ENCODE measurements at places on chromosomes 5 and 9.

GRCh38 chr5:16410338-16410737, 55.3 kb downstream of the ZNF622 start:
- DNase-seq, result no peak

- DNase-seq, result no peak
Observed at GRCh38 chr5:10671041-10672008, 89.7 kb downstream of the DAP start.

DNA sequence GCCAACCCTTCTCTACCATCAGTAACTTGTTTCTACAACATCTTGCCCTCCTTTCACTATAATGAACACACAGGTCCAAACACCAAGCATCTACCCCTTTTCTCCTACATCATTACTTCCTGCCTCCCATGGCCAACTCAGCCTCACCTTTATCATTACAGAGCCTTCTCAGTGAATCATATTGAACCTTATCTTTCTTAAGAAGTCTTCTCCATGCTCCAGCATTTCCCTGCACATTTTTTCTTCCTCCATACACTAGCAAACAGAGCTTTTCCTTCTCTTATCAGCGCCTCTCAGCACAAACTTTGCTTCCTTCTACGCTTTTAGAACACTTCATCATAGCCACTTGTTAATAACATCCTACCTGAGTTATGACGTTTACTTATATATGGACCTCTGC, 148.2 kb downstream of the ARL15 start:
- DNase-seq, result no peak

- DNase-seq, result no peak
Observed at GRCh38 chr9:127865645-127866464, 11.4 kb upstream of the ENG start.

DNA sequence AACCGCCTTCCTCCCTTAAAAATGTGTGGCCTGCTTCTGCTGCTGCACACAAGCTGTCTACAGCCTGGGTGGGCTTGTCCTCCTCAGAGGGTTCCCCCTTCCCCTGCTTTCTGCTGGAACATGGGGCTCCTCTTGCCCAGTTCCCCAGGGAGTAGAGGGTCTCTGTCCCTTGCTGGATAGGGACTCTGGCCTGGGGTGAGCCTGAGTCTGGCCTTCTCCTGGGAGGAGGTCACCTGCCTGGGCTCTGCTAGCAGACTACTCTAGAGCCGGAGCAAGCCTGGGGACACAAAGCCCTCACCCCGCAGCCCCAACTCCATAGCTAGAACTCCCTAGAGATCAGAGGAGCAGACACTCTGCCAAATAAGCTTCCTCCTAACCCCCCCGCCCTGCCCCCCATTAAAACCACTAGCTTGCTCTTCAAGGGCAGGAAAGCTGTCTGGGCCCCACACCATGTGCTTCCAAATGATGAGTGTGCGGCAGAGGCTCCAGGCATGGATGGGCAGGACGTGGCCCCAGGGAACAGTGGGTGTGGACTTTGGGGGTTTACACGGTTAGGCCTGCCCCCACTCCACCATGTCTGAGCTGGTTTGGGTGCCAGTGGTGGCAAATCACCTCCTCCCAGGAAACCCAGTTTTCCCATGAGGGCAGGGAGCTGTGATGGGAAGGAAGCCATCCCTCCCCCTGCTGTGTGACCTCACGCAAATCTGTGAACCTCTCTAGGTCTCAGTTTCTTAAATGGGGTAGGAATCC, 10.0 kb downstream of the TCF7 start:
- no peak for DNase-seq

DNA sequence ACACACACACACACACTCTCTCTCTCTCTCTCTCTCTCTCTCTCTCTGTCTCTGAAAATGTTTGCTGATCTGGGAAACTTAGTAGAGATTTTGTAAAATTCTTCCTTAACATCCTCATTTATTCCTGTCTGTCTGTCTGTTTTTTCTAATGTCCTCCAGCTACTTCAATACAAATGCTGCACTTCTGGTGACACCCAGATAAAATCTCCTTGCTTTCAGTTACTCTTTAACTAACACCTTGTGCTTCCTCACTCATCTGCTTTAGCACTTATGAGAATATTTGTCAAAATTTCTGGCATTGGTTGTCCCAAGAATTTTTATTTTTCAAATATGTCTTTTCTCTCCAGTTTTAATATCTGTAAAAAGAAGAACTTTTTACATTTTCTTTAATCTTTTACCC, 35.0 kb upstream of the ARRDC3 start:
- DNase-seq, result no peak

DNA sequence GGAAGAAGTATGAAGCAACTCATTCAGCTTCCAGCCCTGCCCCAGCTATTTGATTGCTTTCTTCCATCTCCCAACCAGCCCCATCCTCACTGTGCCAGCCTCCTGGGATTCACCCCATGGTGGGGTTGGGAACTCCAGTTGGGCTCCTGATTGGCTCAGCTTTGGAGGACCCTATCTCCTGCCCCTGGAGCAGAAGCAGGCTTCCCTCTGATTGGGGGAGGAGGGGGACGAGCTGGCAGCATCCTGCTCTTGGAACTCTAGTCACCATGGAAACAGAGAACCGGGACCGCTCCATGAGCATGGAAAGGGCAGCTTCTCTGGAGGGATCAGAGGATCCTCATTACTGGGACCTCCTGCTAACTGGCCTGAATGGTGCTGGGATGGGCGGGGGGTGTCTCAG, 2.6 kb downstream of the SLC6A7 start:
- DNase-seq, result no peak

GRCh38 chr9:78005231-78006002, 26.2 kb downstream of the GNAQ start:
- DNase-seq, result no peak

DNA sequence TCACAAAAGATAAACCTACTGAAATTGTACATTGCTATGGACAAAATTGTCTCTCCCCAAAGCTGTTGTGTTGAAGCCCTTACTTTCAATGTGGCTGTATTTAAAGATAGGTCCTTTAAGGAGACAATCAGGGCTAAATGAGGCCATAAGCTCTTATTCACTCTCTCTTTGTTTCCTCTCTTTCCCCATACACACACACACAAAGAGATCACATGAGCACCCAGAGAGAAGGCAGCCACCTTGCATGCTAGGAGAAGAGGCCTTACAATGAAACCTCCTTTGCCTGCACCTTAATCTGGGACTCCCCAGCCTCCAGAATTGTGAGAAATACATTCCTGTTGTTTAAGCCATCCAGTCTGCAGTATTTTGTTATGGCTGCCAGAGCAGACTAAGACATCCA, 1295.6 kb upstream of the CDH6 start:
- DNase-seq, result no peak

DNA sequence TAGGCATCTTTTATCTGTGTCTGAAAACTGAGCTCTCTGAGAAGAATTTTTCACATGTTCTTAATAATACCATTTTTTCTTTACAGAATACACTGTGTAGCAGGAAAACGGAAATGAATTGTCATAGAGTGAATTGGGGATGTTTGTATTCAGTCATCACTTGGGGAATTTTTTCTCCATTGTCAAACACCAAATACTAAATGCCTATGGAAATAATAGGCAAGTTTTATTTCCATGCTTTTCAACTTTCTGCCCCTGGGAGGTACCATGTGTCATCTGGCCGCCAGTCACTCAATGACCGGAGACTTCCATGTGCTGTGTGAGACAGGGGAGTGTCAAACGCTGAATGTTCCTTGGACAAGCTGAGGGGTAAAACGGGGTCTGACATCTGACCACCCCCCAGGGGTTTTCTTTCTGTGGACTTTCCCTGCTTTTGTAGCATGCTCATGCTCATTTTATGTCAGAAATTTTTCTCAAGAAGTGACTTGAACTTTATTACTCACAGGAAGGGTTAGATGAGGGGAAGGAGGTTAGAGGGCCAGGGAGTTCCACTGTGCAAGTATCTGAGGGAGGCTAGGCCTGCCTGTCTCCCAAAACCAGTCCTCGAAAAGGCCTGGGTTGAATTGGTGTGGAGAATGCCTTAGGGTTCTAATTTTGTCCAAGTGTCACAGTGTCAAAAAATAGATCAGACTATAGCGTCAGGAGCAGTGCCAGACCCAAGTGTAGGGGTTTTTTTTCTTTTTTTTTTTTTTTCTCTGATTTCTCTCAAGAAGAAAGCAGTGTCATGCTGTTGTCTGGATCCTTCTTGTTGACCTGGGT, 438.6 kb downstream of the AGTPBP1 start:
- no peak for DNase-seq

DNA sequence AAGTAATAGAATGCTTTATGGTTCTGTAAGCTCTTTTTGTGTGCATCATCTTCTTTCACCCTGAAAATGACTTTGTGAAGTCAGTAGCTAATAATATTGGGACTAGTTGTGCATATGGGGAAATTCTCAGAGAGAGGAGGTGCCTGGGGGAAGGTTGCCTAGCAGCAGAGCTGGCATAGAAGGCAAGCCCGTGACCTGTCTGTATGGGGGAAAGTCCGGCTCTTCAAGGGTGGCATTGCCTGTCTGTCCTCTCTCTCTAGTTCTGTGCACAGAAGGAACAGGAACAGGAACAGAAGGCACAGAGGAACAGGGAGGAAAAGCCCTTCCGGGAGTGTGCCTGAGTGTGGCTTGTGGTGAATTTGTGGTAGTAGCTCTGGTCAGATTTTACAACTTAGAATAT, 33.1 kb downstream of the SH3GL2 start:
- DNase-seq, result no peak

DNA sequence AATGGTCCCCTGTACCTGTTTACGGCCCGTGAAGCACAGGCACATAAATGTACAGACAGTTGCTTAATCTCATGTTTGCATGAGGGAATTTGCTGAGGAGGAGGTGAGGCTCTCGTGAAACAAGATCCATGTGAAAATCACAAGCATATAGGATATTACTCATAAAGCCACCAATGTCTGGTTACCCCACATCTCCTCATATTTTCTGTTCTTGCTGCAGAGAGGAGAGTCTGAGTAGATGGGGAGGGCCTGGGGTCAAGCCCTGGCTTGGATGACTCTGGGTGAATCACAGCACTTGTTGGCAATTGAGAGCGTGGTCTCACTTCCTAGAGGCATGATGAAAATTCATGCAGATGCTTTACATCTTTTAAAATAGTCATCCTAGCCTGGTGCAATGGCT, 975 bp downstream of the AGXT2 start:
- DNase-seq, result no peak

DNA sequence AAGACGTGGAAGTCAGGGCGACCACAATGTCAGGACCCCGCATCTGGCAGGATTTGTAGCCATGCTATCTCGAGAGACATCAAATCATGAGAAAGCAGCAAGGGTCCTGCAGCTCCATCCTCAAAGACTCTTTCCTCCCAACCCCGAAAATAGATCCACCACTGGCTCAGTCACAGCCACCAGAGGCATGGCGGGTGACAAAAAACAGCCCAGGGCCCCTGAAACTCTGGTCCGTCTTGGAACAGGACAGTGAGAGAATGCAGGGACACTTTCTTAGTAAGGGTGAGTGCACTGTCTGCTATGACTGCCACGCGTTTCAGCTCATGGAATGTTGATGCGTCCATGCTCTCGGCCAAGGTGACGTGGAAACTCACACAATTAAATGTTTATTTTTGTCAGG, 220.9 kb downstream of the IRX2 start:
- DNase-seq, result no peak

GRCh38 chr5:663436-664342, 29.5 kb downstream of the TPPP start:
- no peak for DNase-seq

DNA sequence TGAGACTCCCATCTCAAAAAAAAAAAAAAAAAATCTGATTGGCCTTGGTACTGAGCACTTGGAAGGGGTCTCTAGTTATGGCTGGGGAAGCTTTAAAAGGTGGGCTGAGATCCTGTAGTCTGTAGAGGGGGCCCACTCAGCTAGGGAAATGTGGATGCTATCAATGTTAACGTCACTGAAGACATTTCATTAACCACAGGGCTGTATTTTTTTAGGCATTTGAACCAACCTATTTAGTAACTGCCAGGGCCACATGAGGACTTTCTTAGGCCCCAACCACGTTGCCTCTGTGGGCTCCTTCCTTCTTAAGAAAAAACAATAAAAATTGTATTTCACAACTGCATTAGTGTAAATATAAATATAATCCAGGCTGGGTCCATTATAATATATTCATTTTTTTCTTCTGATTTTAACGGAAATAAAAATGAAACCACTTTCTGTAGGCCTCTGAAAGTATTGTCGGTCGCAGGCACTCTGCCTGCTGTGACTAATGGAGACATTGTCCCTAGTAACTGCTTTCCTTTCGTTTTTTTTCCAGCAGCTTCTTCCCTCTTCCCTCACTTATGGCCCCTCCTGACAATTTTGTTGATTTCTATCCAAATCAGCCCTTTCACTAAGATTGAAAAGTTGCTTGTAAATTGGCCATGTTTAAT, 71.6 kb downstream of the GCNT1 start:
- no peak for DNase-seq

DNA sequence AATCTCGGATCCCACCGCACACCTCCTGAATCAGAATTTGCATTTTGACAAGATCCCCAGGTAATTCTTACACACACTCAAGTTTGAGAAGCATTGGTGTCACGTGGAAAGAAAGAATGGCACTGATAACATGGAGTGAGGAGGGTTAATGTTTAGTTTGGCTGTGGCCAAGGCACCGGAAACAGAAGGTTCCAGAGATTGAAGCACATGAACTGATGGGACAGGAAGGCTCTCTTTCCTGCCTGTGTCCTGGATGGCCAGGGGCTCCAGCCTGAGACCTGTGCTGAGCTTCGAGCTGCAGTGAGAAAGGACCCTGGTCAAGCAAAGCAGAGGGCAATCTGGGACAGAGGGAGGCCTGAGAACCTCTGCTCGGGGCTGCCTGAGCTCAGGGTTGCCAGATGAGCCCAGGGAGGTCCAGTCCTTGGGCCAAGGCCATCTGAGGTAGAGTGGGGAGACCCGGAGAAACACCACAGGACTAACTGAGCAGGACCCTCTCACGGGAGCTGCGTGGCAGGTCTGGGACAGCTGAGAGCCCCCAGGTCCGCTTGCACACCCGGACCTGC, 27.3 kb downstream of the AFAP1L1 start:
- no peak for DNase-seq

- no peak for DNase-seq
Observed at GRCh38 chr9:114274217-114274616, 48.7 kb upstream of the ORM1 start.

- DNase-seq, result peak; percentile 21
Observed at GRCh38 chr5:180605554-180606214, 14.4 kb upstream of the SCGB3A1 start.

DNA sequence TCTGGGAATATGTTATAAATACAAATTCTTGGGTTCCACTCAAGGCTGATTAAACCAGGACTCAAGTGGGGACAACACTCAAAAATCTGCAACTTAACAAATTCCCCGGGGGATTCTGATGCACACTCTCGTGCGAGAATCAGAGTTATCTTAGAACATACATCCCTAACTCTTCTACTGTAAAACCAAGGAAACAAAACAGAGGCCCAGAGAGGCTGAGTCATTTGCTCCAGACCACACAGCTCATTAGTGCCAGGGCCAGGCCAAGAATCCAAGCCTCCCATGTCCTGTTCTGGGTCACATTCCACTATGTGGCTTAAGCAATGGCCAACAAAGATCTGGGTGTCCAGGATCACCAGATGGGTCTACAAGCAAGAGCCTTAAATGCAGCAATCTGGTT, 166.0 kb downstream of the ADAMTS12 start:
- no peak for DNase-seq
